NCI-H524 treated with DMSO at 0.1 percent for 48 hours (cell line): ENCODE measurements at places on chromosomes 4 and X.

GRCh38 chrX:68440940-68441339, 7.6 kb upstream of the OPHN1 start:
- peak; percentile 24 for DNase-seq

GRCh38 chrX:118178450-118178849, 61.8 kb upstream of the KLHL13 start:
- DNase-seq: no peak

GRCh38 chrX:118973389-118974087, 880 bp upstream of the LONRF3 start:
- no peak for DNase-seq

- peak; percentile 20 for DNase-seq
Observed at GRCh38 chrX:39896951-39897740, 200.6 kb downstream of the BCOR start.

DNA sequence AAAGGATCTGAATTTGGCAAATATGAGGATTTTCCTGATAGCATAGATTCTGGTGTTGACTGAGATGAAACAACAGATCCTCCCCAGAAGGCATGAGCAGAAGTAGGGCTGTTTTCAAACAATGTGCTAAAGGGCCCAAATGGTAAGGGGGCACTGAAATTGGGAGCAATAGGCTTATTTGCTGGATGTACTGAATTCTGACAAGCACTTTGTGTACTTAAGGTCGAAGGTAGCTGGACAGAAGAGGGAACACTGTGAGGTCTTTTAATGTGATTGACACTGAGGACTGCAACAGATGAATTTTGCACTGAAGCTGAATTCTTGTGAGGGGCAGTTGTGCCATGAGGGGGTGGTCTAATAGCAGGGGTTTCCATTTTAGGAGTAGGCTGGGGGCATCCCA, 21.2 kb upstream of the COX18 start:
- DNase-seq: no peak

GRCh38 chr4:648579-649292, 23.4 kb downstream of the PDE6B start:
- peak; percentile 6 for DNase-seq

DNA sequence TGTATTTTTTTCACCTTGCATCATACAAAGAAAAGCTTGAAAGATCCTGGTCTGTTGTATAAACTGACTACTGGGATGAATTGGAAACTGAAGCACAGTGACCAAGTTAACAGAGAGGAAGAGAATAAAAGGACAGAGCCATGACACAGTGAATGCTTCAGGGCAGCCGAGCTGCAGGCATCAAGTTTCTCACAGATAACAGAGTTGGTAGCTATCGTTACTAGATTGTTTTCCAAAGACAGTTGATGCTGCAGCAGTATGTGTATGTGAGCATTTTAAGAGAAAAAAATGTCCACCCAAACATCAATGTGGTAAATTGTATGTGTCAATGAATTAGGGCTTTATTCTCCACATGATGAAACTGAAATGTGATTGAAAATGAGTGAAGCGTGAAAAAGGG, 1032.7 kb downstream of the ADGRL3 start:
- no peak for DNase-seq

DNA sequence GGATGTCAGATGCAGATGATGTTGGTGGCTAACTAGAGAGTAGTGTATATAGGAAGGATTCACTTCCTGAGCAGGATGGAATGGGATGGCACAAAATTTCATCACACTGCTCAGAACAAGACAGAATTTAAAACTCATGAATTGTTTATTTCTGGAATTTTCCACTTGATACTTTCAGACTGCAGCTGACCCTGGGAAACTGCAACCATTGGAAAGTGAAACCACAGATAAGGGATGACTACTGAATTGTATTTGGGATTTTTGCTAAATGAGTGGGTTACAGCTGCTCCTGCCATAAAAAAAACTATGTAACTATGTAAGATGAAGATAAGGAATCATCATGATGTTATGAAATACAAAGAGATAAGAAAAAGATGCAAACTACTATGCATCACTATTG, 51.4 kb downstream of the NPY5R start:
- DNase-seq: no peak

DNA sequence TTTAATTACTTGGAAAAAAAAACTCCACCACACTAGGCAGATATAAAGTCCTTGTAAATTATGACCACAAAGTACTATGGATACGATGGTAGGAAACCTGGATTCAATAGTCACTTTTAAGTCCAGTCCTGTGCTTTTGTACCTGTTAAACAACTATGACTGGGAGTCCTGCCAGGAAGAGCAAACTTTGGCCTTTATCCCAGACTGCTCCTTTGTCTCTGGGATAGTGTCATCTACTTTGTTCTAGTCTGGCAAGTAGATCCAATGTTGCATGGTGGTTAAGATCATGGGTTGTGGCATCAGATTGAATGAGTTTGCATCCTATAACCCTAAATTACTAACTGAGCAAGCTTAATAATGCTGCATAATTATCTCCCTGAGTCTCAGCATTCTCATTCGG, 175.3 kb upstream of the FGF13 start:
- DNase-seq: no peak

DNA sequence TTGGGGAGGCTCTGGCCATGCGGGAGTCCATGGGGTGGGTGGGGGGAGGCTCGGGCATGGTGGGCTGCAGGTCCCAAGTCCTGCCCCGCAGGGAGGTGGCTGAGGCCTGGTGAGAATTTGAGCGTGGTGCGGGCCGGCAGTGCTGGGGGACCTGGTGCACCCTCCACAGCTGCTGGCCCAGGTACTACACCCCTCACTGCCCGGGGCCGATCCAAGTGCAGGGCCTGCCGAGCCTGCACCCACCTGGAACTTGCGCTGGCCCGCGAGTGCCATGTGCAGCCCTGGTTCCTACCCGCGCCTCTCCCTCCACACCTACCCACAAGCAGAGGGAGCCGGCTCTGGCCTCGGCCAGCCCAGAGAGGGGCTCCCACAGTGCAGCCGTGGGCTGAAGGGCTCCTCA, 5.7 kb upstream of the SPANXN2 start:
- DNase-seq: no peak

- no peak for DNase-seq
Observed at GRCh38 chr4:2413821-2414610, 4.4 kb downstream of the ZFYVE28 start.

DNA sequence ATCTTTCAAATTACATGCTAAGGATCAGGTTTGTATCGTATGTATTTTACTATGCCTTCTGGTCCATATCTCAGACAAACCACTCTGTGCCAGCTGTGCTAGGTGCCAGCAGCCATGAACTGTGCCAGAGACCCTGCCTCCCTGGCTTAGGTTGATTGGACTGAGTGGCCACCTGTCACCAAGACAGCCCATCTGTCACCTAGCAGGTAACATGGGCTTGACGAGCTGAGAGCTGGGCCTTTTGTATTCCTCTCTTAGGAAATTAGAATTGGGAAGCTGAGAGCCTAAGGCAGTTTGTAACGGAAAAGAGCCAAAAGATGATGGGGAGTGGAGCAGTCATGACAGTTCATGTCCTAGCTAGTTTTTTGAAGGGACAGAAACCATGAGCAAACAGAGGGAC, 42.5 kb downstream of the TMEM164 start:
- peak; percentile 90 for DNase-seq

GRCh38 chrX:39439906-39440798, 638.9 kb downstream of the MID1IP1 start:
- no peak for DNase-seq

GRCh38 chrX:5586726-5587125, 641.9 kb downstream of the NLGN4X start:
- DNase-seq: peak; percentile 22

- DNase-seq: no peak
Observed at GRCh38 chr4:74152836-74153235, 5.1 kb upstream of the MTHFD2L start.

GRCh38 chr4:47213106-47213505, 181.7 kb downstream of the GABRB1 start:
- no peak for DNase-seq

GRCh38 chrX:25175743-25176142, 160.0 kb upstream of the ARX start:
- DNase-seq: no peak
